A549 treated with DMSO at 1 μM for 4 hours (cell line): ENCODE measurements at places on chromosomes 13 and 19. TPM values are rescaled to one million over a fixed set of nuclear protein-coding genes. Genes with fewer than 3 reads are reported as not detected.

Gene RFXAP
- 0.87 to 1.2 TPM (median 1.1 TPM) in 5 replicates for total RNA-seq

Gene ATP4A
- 0.10 TPM in 1 of 5 replicates, not detected in the others for total RNA-seq

Gene ZNF625
- total RNA-seq: not detected in 5 replicates

Gene KIR3DL2
- total RNA-seq: not detected in 5 replicates

Gene HPN
- total RNA-seq: 0.06 to 0.14 TPM in 2 of 5 replicates, not detected in the others
